ENCODE measurements at places on chromosomes 7 and 10.
A peak's percentile ranks its signal among the peaks of the same experiment; 100 is the strongest.

DNA sequence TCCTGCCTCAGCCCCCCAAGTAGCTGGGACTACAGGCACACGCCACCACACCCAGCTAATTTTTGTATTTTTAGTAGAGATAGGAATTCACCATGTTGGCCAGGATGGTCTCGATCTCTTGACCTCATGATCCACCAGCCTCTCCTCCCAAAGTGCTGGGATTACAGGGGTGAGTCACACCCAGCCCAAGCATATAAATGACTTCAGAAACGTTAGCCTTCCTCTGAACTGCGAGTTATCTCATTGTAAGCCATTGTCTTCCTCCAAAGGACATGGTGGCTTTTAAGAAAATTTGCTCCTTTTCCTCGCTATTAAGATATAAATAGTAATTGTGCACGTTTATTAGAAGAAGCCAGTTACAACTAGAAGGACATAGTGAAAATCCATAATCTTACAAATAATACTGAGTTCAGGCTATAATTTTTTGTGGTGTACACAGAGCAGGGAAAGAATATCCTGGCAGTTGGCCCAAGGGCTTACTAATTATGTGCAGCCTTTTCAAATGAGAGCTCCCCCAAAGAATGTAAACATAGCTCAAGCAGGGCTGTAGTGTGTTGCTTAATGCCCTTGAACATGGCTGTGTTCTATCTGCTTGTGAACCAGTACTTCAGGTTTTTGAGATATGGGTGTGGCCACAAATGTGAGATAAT, 495.8 kb downstream of the PARD3 start:
- no peak for DNase-seq

GRCh38 chr7:2162959-2163358, 69.8 kb downstream of the MAD1L1 start:
- peak; percentile 78 for DNase-seq

DNA sequence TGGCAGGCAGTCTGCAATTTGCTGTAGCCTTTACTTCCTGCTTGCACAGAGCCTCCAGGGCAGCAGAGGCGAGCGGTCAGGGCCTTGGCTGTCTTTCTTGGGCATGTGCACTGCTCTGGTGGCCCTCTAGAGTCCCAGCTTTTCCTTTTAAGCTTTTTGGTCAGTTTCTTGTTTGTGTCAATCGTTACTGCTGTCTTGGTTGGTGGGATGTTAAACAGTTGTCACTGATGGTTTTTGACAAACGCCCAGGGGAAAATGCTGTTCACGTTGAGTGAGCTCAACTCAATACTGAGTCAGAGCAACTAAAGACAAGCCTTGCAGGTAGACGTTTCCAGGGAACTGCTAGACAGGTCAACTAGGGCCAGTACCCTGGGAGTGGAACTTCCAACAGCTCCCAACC, 14.0 kb downstream of the PRKRIP1 start:
- DNase-seq: no peak

DNA sequence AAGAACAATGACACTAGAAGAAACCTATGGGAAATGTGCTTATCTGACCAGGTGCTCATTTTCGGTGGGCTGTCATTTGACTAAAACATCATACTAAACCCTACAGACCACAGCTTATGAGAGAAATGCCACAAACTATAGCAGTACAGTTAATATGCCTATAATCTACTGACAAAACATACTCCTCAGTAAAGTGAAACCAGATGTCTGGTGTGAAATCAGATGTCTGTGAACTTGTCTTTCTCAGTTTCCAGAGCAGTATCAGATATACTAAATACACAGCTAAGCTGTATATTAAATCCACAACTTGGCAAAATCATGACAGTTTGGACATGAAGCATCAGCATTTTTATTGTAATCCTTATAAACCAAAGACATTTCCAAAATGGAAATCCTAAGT, 3.3 kb downstream of the IMMP2L start:
- DNase-seq: no peak

DNA sequence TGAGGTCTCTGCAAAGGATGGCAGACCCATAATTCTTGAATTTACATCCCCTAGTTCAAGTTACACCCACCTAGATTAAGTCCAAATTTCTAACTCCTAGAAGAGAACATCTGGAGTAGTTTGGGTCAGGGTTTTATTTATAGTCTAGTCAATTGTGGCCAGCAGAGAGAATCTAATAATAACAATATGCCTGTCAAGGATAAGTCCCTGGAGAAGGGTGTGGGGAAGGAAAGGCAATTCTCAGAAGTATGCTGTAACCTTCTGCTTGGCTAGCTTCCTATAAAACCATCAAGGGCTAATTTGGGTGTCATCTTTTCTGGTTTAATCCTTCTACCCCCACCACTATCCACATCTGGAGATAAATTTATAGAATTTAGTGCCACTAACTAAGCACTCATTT, 52.8 kb upstream of the SEMA3E start:
- DNase-seq: no peak

GRCh38 chr7:117251687-117252086, 71.2 kb downstream of the WNT2 start:
- DNase-seq: no peak

DNA sequence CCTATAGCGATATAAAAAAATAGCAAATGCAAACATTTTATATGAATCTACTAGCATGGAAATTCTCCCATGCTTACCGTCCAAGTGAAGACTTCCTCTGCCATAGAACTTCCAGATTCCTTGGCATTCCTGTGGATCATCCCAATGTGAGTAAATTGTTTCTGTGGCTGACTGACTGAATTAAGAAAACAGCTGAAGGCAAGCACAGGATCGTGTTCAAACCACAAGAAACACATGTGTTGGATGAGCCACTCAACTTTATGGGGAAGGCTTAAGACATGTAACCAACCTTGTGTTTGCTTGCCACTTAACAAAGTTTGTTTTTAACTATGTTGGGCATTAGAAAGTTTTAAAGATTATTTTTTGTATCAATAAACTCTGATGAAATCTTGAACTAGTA, 2.6 kb upstream of the MYPN start:
- no peak for DNase-seq

Measured in posterior cingulate gyrus (tissue), 11 donors.